Activated T-cell treated with anti-CD3 and anti-CD28 coated beads for 1 hour (primary cell): ENCODE measurements at places on chromosomes 6 and 20.

DNA sequence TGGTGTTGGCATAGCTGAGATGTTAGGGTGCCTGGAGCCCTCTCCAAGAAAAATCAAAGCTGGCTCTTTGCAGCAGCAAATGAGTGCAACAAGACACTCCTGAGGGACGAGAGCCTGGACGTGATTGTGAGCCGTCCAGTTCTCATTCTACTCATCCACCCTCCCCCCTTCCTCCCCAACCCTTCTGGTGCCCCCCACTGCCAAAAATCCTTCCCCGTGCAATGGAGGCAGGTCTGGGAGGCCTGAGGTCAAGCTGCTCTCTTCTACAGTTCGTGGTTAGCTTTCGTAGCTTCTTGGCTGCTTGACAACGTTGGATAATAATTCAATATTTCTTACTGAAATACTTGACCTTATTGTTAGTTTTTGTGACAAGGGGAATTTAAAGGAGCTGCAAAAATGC lies 185.3 kb upstream of the SUPT3H start:
- no peak for DNase-seq

DNA sequence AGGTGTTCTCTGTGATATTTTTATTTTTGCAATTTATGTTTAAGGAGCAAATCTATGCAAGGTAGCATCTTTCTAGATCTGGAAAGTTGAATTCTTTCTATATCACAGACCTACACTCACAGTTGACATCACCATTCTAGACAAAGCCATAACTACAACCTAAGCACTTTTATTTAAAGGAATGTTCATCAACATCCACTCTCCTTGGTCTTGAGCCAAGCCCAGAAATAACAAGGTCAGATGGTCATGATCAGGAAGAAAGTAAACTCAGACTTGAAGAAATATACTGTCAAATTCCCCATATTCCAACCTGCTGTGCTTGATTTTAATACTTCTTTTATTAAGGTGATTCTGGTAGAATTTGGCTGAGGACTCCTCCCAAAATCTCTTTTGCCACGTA lies 32.2 kb downstream of the MMUT start:
- no peak for DNase-seq

DNA sequence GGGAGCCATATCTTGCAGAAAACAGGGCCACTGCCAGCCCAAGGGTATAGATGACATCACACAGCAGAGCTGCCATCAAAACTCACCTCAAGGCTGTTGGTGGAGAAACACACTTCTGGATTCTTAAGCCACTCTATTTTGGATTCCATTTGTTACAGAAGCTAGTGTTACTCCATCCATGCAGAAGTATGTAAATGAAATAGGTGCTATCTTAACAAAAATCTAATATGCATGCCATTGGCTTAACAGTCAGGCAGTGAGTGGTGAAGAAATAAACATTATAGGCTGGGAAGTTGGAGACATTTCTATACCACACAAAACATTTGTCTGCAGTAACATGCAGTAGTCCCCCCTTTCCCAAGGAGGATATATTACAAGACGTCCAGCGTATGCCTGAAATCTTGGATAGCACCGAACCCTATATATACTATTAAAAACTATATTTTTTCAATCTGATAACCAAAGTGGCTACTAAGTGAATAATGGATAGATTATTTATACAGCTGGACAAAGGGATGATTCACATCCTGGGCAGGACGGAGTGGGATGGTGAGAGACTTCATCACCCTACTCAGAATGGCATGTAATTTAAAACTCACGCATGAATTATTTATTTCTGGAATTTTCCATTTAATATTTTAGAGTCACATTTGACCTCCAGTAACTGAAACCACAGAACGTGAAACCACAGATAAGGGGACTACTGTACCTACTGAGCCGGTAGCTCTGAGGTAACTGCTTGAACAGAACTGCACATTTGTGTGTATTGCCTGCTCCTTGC lies 160.0 kb upstream of the PLN start:
- DNase-seq: no peak

- DNase-seq: no peak
These were observed 24.6 kb downstream of the DAAM2 start for GRCh38 chr6:39816747-39817146.

DNA sequence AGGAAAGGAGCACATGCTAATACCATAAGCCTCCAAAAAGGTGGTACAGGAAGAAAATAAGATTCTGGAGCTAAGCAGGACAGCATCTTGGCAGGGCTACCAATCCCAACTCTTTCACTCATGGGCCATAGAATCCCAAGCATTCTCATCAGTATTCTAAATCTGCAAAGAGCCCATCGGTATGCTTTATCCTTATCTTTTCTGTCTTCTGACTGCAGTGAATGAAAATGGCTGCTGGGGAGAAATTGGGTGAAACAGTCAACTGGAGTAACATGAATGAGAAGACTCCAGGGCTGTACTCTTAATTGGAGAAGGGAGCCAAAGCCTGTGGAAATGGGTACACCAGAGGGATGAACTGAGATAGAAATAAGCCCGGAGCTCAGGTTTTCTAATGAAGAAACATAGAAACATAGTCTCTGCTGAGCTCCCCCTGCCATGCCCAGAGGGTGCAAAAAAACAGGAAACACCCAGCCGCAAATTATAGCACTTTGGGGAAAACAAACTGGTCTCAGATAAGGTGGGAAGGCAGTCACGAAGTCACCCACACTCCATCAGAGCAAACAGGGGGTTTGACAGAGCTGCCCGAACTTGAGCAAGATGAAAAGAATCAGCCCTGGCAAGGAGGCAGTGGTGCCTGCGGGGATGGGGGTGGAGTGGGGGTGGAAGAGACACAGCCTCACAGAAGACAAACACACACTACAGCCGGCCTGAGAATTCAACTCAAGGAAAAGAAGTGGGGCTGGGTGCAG lies 35.4 kb upstream of the E2F3 start:
- DNase-seq: peak; percentile 26

- DNase-seq: no peak
These were observed 59.6 kb upstream of the SALL4 start for GRCh38 chr20:51861726-51862466.

- DNase-seq: no peak
These were observed 594.8 kb upstream of the ARID1B start for GRCh38 chr6:156182356-156182755.

GRCh38 chr20:37315452-37316110 lies 26.1 kb downstream of the MANBAL start:
- no peak for DNase-seq

DNA sequence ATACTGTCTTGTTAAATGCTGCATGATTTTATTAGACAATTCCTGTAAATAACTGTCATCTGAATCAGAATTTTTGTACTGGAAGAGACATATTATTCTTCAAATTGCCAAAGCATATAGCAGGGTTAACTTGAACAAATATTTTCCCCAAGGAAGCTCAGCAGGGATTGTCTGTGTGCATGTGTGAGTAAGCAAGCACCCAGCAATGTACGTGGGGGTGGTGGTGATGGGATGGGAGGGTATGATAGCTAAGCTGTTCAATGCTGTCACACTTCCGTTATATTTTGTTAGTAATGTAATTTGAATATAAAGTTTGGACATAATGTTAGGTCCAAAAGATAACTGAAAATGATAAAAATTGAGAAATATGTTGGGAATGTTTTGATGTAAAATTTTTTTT lies 118.1 kb downstream of the MYB start:
- DNase-seq: no peak

- DNase-seq: no peak
These were observed 672.9 kb upstream of the MARCKS start for GRCh38 chr6:113184291-113184690.

GRCh38 chr6:134186355-134186754 lies 131.6 kb downstream of the SGK1 start:
- DNase-seq: no peak

GRCh38 chr6:4398791-4399190 lies 263.4 kb upstream of the ECI2 start:
- DNase-seq: no peak

GRCh38 chr6:37516076-37516919 lies 16.6 kb upstream of the CCDC167 start:
- DNase-seq: peak; percentile 72

GRCh38 chr20:38806855-38807655 lies 1.6 kb downstream of the PPP1R16B start:
- peak; percentile 13 for DNase-seq

- DNase-seq: no peak
These were observed 287.0 kb upstream of the RIMS1 start for GRCh38 chr6:71599359-71599758.

GRCh38 chr20:38191654-38192053 lies 26.6 kb upstream of the TGM2 start:
- DNase-seq: no peak

DNA sequence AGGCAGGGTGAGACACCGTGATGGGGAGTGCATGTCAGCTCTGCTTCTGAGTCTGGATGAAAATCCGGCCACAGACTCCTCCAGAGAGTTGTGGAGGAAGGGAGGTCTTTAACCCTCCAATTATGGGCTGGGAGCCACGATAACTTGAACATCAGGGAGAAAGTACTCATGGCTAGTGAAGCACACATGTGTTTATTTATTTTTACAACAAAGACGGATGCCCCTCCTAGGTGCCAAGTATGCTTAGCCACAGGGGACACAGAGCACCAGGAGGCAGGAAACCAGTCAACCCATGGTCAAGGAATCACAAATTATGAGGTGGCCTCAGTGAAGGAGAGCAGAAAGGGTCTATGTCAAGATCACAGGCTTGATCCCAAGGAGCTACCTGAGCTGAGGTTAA lies 54.1 kb downstream of the ZNF217 start:
- DNase-seq: no peak

DNA sequence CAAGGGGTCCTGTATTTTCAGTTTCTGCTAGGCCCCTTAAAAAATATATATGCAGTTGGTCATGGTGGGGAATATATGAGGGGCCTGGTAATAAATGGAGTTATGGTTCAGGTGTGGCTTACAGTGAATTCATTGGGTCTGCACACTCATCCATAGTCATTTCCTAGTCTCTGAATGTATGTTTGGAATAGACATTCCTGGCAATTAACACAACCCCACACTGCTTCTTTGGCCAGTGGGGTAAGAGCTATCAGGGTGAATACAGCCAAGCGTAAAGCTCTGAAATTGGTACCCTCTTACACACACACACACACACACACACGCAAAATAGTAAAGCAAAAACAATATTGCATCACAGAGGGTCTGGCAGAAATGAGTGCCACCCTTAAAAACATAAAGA lies 56.5 kb downstream of the QRSL1 start:
- DNase-seq: no peak

- DNase-seq: no peak
These were observed 69.0 kb upstream of the ZNF217 start for GRCh38 chr20:53662595-53662994.
